ENCODE measurements at places on chromosomes 3 and 15.

- no peak for DNase-seq
Measured at GRCh38 chr15:36612063-36612788, 32.8 kb downstream of the CDIN1 start.

DNA sequence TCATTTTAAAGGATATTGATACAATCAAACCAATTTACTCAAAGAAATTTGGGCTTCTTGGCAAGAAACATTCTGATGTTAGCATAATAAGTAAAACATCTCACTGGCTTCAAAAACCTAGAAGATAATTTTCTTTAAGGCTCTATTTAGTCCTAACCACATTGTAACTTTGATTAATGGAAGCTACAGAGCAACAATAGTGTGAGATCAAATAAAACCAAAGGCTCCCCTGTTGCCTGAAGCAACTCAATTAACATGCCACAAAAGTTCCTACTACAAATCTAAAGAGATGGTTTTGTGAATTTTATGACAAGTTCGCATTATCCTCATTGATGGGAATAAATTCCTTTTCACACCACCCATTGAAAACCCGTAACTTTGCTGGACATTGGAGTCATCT, 5.9 kb downstream of the DPH6 start:
- DNase-seq = no peak

GRCh38 chr15:70323111-70323851, 225.6 kb upstream of the TLE3 start:
- no peak for DNase-seq

DNA sequence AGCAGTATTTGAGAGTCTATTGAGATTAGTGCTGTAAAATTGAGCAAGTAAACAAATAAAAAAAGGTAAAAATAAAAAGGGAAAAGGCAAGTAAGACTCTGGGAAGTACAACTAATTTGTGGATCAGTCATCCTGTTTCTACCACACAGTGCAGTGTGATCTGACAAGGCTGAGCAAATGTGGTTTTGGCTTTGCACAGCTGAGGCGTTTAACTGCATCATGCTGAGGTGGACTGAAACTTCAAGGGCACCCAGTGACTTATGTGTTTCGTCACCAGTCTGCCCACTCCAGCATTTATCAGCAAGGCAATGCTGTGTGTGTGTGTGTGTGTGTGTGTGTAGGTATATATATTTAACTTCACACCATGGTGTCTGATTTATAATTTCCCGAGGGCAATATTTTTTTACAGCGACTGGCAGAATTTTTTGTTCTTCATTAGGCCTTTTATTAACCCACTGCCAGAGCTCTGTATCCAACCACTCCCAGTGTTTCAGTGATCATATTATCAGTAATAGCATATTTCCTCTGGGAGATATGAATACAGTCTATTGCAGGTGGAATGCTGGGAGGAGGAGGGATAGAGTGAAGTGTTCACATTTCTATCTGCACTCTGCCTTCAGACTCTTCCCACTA, 131.5 kb upstream of the SATB1 start:
- DNase-seq = no peak

DNA sequence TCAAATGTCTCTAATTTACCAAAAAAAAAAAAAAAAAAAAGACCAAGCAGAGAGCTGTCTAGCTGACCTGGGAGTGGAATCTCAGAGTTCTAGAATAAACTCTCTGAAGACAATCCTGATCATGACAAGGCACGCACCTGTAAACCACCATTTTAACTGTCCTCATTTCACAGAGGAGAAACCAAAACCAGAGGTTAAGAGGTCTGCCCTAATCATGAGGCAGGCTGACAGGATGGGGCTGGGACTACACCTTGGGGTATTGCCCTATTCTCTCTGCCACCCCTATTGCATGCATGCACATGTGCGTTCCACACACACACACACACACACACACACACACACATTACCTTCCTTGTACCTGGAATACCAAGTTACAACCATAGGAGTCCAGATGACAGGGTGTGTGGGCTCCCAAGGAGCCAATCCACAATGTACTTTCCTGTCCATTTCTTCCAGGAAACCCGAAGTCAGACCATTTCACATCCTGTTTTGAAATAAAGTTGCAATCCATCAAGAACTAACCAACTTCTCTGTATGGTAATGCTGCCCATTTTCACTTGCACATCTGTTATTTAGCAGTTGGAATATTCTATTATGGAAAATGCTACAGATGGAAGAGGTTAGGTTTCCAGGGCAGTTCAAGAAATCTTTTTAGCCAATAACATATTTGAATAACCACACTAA, 34.6 kb downstream of the HSPBAP1 start:
- no peak for DNase-seq

DNA sequence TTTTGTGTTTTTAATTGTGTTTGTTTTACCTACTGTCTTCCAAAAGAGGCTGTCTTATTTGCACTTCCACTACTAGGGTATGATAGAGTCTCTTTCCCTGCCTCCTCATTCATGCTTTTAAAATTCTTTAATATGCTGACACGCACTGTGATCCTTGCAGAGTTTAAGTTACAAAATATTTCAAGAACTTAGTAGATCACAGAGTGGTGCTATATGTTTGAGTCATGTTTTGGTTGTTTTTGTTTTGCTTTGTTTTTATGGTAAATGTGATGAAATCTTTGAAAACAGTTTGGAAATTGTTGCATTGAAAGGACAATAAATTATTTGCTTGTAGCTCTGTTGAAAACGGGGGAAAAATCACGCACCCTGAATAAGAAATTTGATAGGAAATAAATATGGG, 5.9 kb upstream of the ABHD10 start:
- DNase-seq = no peak

DNA sequence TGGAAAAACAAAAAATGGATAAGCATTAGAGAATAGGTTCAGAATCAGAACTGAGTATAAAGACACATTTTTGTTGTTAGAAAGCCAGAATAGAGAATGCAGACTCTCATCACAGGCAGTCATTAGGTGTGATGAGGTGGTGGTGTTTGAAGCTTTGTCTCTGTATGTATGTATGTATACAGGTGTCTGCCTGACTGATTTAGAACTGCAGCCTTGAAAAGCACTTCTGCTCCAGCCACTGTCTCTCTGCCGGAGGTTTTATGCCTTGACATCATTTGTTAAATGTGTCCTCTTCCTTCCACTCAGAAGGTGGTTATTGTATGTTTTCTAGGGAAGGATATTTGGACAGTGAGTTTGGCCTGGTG, 80.7 kb upstream of the ZBED2 start:
- DNase-seq = no peak

GRCh38 chr15:51155891-51156290, 61.2 kb upstream of the TNFAIP8L3 start:
- DNase-seq = no peak

DNA sequence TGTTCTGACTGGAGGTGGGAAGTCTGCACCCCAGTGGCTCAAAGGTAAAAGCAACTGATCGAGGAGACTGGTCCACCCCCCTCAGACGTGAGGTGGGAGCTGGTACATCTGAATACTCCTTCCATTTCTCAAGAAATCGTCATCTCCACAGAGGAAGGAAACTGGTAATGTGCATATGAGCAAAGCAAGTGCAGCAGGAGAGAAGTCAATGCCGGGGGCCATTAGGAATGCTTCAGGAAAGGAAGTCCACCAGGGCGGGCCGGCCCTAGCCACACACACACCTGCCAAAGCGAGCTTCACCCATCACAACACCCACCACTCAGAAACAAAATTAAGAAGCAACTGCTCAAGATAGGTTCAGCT, 8.5 kb downstream of the TBC1D2B start:
- DNase-seq = no peak

- DNase-seq = no peak
Measured at GRCh38 chr3:46943237-46944187, 33.0 kb downstream of the CCDC12 start.

DNA sequence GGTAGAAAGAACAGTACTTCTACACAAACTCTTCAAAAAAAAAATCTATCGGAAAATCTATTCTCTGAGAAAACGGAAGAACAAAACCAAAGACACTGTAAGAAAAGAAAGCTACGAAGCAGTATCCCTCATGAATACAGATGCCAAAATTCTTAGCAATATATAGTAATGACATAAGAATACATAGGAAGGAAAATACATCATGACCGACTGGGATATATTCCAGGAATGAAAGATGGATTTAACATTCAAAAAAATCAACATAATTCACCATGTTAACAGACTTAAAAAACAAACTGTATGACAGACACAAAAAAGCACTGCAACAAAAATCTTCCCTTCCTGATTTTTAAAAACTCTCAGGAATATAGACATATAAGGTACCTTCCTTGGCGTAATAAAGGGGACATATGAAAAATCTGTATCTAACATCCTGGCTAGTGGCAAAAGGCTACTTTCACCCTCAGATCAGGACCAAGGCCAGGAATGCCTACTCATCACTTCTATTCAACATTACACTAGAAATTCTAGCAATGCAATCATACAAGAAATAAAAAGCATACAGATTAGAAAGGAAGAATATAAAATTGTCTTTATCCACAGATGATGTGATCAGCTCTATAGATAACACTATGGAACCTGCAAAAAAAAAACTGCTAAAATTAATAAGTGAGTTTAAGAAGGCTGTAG, 77.6 kb upstream of the XXYLT1 start:
- no peak for DNase-seq

All from GM12891 (cell line).